WTC11 (cell line): ENCODE measurements at places on chromosomes 11 and 22.
A peak's percentile ranks its signal among the peaks of the same experiment; 100 is the strongest.

GRCh38 chr22:49817359-49817758, 10.3 kb downstream of the BRD1 start:
- H3K27me3 ChIP-seq, result no peaks in the 10 kb centered on the region
- peak overlapping the region; percentile 11; the same call in 1 of the 2 replicates for H3K27ac ChIP-seq
- no peaks in the 10 kb centered on the region for H3K4me1 ChIP-seq
- H3K36me3 ChIP-seq, result peaks cover 62% of the 10 kb centered on the region
- DNase-seq, result no peak

DNA sequence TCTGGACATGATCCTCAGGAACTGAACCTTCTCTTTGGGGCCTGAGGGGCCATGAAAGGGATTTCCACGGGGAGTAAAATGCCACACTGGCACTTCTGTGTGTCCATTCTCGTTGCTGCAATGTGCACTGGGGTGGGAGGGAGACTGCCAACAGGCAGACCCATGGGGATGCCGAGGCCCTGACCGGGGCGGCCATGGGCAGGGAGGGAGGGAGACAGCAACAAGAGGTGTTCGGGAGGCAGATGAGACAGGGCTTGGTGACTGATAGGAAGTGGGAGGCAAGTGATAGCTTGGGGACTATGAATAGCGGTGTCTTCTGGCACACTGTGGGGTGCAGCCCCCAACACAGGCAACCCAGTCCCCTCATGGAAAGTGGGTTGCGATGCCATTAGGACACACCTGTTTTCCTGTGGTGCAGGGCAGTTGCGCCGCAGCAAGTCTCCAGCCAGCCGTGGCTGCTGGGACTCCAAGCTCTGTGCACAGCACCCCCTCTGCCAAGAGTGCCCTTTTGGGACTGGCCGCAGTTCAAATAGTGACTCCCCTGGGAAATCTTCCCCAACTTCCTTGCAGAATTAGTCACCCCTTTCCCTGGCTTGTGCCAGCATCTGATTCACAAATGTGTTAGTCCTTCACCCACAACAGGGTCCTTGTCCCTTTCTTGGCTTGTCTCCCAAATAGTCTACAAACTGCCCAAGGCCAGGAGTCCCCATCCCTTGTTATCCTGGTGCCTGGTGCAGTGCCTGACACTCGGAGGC, 88.8 kb downstream of the CHST1 start:
- no peak overlapping the region for H3K27ac ChIP-seq
- DNase-seq, result no peak
- H3K27me3 ChIP-seq, result peaks cover 5% of the 10 kb centered on the region; the same call in 1 of the 2 replicates

- no peaks in the 10 kb centered on the region for H3K36me3 ChIP-seq
- H3K27ac ChIP-seq, result no peak overlapping the region
- no peak overlapping the region for H3K4me3 ChIP-seq
- no peak for DNase-seq
- peaks cover 35% of the 10 kb centered on the region for H3K4me1 ChIP-seq
Measured at GRCh38 chr11:64690235-64690634, 32.8 kb downstream of the NRXN2 start.

- no peaks in the 10 kb centered on the region for H3K27me3 ChIP-seq
- H3K36me3 ChIP-seq, result no peaks in the 10 kb centered on the region
- no peak overlapping the region for H3K27ac ChIP-seq
Measured at GRCh38 chr11:34182425-34182824, 77.0 kb downstream of the NAT10 start.

- peaks cover 8% of the 10 kb centered on the region for H3K36me3 ChIP-seq
- no peaks in the 10 kb centered on the region for H3K27me3 ChIP-seq
- peak; percentile 87 for DNase-seq
- peaks cover 52% of the 10 kb centered on the region for H3K4me1 ChIP-seq
- 0 out of 2 replicates have a peak within 1 kb of the TSS, but pooled peaks have one; percentile 53 for H3K27ac ChIP-seq
Measured at GRCh38 chr11:126355324-126355925, at the start of gene ST3GAL4. TSS of gene ST3GAL4 (plus strand) at chr11:126355686. CDS start at chr11:126406156, 50,470 bp downstream.
